ENCODE measurements at places on chromosomes 5 and 9.

GRCh38 chr9:4366591-4367330, 66.9 kb upstream of the GLIS3 start:
- DNase-seq, result no peak

DNA sequence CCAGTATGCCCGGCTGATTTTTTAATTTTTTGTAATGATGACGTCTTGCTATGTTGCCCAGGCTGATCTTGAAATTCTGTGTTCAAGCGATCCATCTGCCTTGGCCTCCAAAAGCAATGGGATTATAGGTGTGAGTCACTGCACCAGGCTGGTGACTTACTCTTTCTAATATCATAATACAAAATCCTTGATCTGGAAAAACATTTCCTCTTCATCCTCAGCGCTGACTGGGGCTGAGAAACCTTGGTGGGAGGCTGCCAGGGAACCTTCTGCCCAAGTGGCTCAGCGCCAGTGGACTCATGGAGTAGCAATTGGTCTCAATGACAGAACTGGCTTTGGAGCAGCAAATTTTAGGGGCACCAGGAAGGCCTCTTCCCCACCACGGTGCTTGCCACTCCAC, 17.5 kb upstream of the SEMA4D start:
- no peak for DNase-seq

- DNase-seq, result no peak
These were observed 33.9 kb downstream of the JAKMIP2 start for GRCh38 chr5:147748590-147748989.

DNA sequence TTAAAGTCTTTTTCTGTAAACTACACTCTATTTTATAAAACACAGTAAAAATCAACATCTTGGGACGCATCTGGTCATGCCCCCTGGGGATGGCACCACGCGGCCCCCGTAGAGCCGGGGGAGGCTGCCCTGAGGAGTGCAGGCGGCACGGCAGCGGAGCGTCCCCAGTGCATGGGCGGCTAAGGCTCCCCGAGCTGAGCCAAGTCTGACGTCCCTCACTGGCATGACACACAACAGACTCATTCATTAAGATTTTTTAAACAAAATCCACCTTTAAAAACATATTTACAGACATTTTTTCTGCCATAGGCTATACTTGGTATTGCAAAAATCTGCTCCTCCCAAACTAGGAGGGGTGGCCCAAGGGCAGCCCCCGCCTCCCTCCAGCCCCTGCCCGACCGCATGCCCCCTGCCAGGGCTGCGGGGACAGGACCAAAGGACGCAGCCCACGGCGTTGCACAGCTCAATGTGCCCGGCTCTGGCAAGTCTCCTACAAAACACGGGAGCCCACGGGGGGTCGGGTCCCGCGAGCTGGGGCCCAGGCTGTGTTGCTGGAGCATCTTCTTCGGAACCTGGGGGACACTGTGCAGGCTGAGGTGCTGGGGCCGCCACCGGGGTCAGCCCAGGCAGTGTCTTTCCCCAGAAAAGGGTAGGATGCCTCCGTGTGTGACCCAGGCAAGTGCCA, 11.8 kb upstream of the SEC16A start:
- DNase-seq, result no peak

- DNase-seq, result no peak
These were observed 454.0 kb upstream of the GRAMD2B start for GRCh38 chr5:125969011-125969813.

GRCh38 chr5:168734620-168735300, 155.6 kb upstream of the PANK3 start:
- DNase-seq, result no peak

DNA sequence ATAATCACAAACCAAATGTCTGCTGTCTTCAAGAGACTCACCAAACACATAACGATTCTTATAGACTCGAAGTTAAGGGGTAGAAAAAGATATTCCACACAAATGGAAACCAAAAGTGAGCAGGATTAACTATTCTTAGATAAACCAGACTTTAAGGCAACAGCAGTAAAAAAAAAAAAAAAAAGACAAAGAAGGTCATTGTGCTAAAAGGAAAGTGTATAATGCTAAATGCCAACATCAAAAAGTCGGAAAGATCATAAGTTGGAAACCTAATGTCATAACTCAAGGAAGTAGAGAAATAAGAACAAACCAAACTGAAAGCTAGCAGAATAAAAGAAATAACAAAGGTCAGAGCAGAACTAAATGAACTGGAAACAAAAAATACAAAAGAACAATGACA, 714.6 kb downstream of the SEMA5A start:
- no peak for DNase-seq

DNA sequence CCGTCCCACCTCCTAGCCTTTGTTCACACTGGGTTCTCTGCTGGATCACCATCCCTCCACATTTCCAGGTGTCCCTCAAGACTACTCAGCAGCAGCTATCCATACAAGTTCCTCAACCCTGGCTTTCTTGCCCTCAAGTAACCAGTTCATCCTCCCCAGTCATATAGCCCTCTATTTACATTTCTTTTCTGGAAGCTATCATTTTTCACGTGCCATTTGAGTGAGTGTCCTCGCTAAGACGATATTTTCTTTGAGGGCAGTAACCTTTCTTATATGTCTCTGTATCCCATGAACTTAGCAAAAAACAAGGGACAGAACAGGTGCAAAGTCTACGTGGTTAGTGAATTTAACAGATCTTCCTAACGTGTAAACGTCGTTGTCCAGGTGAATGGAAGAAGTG, 29.6 kb upstream of the KCNMB1 start:
- no peak for DNase-seq

DNA sequence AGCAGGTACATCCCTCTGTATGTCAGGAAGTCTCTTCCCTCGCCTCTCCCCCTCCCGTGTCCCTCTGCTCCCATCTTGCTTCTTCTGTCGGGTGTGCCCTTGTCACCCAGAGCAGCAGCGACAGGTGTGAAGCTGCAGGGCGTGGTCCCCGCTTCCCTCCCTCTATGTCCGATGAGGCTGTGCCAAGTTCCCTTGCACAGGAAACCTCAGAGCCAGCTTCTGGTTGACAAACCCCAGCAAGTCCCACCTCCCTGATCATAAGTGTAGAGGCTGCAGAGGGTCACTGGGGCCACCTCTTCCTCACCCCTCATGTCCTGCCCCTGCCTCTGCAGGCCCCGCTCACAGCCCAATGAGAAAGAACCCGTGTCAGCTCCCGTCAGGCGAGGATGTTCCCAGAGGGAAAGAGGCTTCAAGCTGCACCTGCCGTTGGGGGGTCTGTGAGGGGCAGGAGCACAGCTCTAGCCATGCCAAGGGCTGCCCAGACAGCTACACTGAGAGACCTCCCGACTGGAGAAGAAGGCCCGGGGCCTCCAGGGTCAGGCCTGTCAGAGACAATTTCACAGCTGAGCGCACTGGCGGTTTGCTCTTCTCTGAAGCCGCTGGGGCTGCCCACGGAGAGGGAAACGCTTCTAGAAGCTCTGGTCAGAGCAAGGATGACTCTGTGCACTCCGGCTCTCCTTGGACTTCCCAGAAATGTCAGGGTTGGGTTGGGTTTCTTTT, 73.3 kb downstream of the AK8 start:
- no peak for DNase-seq

DNA sequence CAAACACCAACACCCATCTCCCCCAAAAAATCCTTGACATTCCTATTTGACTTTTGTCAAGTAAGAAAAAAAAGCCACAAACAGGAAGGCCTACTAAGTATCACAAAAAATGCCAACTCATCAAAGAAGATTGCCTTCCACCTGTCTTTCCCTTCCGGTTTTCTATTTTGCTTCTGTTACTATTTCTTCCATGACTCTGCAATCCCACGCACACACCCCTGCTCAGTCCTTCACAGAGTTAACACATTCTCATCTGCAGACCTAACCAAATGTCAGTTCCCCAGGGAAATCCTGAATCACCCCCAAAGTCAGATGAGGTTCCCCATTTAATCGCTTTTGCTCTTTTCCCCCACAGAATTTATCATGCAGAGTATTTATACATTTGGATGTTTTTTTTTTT, 15.1 kb downstream of the LPAR1 start:
- DNase-seq, result no peak

DNA sequence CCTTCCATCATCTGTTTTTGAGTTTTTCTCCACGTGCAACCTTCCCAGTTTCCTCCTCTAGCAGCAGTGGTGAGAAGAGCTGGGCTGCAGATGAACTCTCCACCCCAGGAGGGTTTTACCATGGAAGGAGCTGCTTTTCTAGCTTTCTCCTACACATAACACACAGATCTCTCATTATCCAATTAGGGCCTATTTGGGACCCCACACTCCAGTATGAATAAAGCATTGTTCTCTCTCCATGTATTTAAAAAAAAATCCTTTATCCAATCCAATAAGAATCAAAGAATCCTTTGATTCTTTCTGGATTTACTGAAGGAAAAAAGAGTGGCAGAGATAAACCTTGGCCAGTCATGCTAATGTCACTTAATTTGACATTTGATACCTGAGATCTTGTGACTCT, 31.6 kb upstream of the NAA35 start:
- no peak for DNase-seq

- DNase-seq, result no peak
These were observed 12.0 kb downstream of the SNX18 start for GRCh38 chr5:54529565-54529964.

DNA sequence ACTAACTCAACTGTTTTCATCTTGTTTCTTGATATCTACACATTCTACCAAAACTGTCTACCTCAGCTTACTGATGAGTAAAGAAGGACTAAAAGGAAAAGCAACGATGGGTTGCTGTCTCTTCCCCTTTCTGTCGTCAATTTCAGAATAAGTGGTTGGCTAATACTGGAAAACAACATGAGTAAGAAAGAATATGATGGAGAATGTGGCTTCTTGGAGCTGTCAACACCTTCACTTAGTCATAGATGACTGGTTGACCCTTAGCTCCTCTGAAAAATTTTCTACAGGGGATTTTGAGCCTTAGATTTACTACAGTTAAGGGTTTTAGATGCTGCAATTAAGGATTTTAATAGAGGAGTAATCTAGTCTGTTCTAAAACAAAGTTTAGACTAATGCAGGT, 797.9 kb downstream of the TLE4 start:
- no peak for DNase-seq

DNA sequence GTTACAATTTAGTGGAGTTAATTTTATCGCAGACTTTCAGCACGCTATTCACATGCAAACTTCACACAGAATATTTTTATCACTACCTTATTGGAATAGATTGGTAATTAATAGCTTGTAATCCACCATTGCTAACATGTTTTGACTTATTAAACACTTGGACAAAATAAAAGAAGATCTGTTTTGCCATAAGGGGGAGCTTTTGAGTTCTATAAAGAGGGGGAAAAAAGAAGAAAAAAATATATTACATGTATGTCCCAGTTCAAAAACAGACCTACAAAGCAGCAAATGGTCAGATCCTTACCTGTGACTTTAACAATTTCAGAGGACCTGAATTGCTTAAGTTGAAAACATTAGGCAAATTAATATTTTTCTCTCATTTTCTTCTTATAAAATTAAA, 1.2 kb upstream of the PAPPA start:
- no peak for DNase-seq

- no peak for DNase-seq
These were observed 1630.1 kb downstream of the MAT2B start for GRCh38 chr5:165135565-165135964.
